Spleen (tissue), 13 donors: ENCODE measurements at places on chromosomes 7 and 10. TPM values are rescaled to one million over a fixed set of nuclear protein-coding genes. Genes with fewer than 3 reads are reported as not detected.

The TMEM229A gene
- polyA plus RNA-seq: 0.06 TPM

GRCh38 chr10:114308531-114309363 is 69.7 kb downstream of the VWA2 start:
- H3K4me1 ChIP-seq: peaks cover 9% of the 10 kb centered on the region
- H3K36me3 ChIP-seq: peaks cover 74% of the 10 kb centered on the region
- no peak overlapping the region for H3K4me3 ChIP-seq
- peak; percentile 41 for DNase-seq

DNA sequence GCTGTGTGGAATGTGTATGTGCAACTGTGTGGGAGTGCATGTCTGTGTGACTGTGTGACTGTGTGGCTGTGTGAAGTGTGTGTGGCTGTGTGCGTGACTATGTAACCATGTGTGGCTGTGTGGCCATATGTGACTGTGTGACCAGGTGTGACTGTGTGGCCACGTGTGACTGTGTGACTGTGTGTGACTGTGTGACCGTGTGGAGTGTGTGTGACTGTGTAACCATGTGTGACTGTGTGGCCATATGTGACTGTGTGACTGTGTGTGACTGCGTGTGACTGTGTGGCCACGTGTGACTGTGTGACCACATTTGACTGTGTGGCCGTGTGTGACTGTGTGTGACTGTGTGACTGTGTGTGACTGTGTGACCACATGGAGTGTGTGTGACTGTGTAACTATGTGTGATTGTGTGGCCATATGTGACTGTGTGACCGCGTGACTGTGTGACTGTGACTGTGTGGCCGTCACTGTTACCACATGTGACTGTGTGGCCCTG is 502.9 kb downstream of the DNAJB6 start:
- H3K4me1 ChIP-seq: no peaks in the 10 kb centered on the region
- H3K27me3 ChIP-seq: no peaks in the 10 kb centered on the region
- peak; percentile 30 for DNase-seq
- no peak overlapping the region for H3K27ac ChIP-seq
- H3K36me3 ChIP-seq: no peaks in the 10 kb centered on the region

DNA sequence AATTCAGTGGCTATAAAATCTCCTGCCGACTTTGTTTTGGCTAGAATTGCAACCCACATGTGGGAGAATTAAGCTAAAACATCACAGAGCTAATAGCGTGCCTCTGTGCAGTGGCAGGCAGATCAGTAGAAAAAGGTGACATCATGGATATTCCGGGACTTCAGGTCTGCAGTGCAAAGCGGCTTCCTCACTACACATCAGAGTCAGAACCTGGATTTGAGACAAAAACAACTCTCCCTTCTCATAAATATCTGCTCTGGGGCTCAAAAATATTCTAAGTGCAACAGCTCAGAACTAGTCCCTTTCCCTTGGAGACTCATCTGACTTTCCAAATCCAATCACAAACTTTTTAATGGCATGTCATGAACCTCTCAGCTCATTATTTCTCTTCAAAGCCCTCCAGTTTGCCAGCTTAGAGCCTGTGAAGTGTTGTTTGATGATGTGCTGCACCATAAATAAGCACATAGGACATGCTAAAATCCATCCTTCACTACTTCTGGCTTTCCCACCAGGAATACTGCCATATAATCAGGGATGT is 337.1 kb downstream of the RNLS start:
- H3K4me1 ChIP-seq: peaks cover 19% of the 10 kb centered on the region
- no peaks in the 10 kb centered on the region for H3K36me3 ChIP-seq
- no peak overlapping the region for H3K27ac ChIP-seq
- H3K27me3 ChIP-seq: no peaks in the 10 kb centered on the region
- H3K4me3 ChIP-seq: no peak overlapping the region
- DNase-seq: no peak

The C10orf120 gene
- not detected for polyA plus RNA-seq

- no peaks in the 10 kb centered on the region for H3K36me3 ChIP-seq
- H3K27ac ChIP-seq: no peak overlapping the region
- H3K4me3 ChIP-seq: no peak overlapping the region
- no peak for DNase-seq
Measured at GRCh38 chr10:44916429-44916828, 5.3 kb downstream of the TMEM72 start.

The STOX1 gene
- 0.26 TPM for polyA plus RNA-seq

The ADRA2A gene
- polyA plus RNA-seq: 0.74 TPM

GRCh38 chr10:15230257-15230656 is 61.8 kb upstream of the NMT2 start:
- no peak overlapping the region for H3K4me3 ChIP-seq
- H3K4me1 ChIP-seq: no peaks in the 10 kb centered on the region
- no peaks in the 10 kb centered on the region for H3K36me3 ChIP-seq
- H3K27ac ChIP-seq: no peak overlapping the region
- no peaks in the 10 kb centered on the region for H3K27me3 ChIP-seq

- peak overlapping the region; percentile 75 for H3K4me3 ChIP-seq
- H3K4me1 ChIP-seq: peaks cover 37% of the 10 kb centered on the region
- H3K36me3 ChIP-seq: no peaks in the 10 kb centered on the region
Measured at GRCh38 chr10:32959006-32959920, 1.2 kb upstream of the ITGB1 start.

DNA sequence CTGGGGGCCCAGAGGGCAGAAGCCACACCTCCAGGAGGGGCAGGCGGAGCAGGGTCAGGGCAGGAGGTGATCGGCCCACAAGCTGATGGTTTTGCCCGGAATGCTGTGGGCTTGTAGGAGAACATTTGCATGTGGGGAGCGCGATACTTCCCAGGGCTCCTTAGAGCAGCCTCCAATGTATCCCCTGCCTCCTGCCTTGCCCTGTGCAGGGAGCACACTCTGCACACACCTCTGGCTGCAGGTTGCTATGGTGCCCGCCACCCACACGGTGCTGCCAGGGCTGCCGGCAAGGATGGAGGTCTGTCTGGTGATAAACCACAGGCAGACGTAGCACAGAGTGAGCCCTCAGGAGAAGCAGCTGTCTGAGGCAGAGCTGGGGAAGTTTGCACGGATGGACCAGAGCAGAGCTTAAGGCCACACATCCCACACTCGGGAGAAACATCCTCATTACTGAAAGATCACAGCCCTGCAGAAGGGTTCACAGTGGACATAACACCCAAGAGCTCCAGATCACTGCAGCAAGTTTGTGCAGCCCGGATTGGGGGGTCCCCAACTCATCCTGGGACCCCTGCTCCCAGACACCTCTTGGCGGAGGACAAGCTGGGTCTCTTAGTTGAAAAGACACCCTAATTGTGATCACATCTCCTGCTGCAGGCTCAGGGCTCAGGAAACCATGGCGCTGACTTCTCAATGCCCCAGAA is 41.8 kb downstream of the VIPR2 start:
- peak; percentile 69 for DNase-seq
- H3K27ac ChIP-seq: no peak overlapping the region
- no peaks in the 10 kb centered on the region for H3K27me3 ChIP-seq
- no peaks in the 10 kb centered on the region for H3K36me3 ChIP-seq
- no peak overlapping the region for H3K4me3 ChIP-seq

The ACSL5 gene
- 22.8 TPM for polyA plus RNA-seq

GRCh38 chr10:118966076-118966849 is 63.3 kb upstream of the NANOS1 start:
- H3K4me1 ChIP-seq: no peaks in the 10 kb centered on the region
- no peaks in the 10 kb centered on the region for H3K27me3 ChIP-seq
- no peak for DNase-seq
- no peak overlapping the region for H3K27ac ChIP-seq

- no peak for DNase-seq
- H3K4me1 ChIP-seq: no peaks in the 10 kb centered on the region
- no peaks in the 10 kb centered on the region for H3K27me3 ChIP-seq
- H3K36me3 ChIP-seq: no peaks in the 10 kb centered on the region
- H3K4me3 ChIP-seq: no peak overlapping the region
- H3K27ac ChIP-seq: no peak overlapping the region
Measured at GRCh38 chr7:78576236-78576635, 777.7 kb downstream of the PHTF2 start.

- no peaks in the 10 kb centered on the region for H3K36me3 ChIP-seq
- peaks cover 44% of the 10 kb centered on the region for H3K4me1 ChIP-seq
- H3K27ac ChIP-seq: peak overlapping the region; percentile 96
- H3K4me3 ChIP-seq: peak overlapping the region; percentile 84
Measured at GRCh38 chr7:7639847-7640220, 718 bp upstream of the UMAD1 start.

The CRHR2 gene
- not detected for polyA plus RNA-seq

The MCM10 gene
- polyA plus RNA-seq: 0.80 TPM

DNA sequence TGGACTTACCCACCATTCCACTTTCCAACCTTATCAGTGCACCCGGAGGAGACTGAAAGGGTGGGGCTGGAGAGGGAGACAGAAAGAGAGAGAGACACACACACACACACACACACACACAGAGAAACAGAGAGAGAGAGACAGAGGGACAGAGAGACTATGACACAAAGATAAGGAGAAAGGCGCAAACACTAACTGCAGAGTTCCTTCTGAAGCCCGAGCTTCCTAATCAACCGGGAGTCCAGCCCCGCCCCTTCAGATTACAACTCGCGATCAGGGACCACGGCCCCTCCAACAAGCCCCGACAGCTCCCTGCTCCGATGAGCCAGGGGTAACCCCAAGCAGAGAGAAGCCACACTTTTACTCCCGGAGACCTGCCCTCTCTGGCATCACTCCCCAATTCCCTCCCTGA is 499 bp downstream of the GAL3ST4 start:
- no peaks in the 10 kb centered on the region for H3K27me3 ChIP-seq
- H3K4me1 ChIP-seq: peaks cover 19% of the 10 kb centered on the region
- H3K27ac ChIP-seq: peak overlapping the region; percentile 62
- DNase-seq: peak; percentile 52
- H3K4me3 ChIP-seq: peak overlapping the region; percentile 40

DNA sequence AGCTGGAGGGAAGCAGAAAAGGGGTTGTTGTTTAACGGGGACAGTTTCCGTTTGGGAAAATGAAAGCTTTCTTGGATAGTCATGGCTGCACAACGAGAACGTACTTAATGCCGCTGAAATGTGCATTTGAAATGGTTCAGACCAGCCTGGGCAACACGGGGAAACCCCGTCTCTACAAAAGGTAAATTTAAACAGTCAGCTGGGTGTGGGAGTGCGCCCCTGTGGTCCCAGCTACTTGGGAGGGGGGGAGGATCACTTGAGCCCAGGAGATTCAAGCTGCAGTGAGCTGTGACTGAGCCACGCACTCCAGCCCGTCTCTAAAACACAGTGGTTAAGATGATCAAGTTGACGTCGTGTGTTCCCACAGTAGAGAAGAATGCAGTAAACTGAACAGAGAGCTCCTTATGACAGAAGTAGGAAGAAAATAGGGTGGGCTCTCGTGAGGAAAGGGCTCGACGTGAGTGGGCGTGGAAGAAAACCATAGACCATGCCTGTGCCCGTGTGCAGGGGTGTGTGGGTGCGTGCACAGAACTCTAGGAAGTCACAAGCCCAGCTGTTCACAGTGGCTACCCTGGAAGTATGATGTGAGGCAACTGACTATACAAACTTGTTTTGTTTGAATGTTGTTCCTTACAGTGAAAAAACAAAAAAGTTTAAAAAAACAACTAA is 4.1 kb upstream of the FUOM start:
- H3K4me3 ChIP-seq: no peak overlapping the region
- H3K4me1 ChIP-seq: peaks cover 2% of the 10 kb centered on the region
- peaks cover 54% of the 10 kb centered on the region for H3K36me3 ChIP-seq
- no peak overlapping the region for H3K27ac ChIP-seq
- H3K27me3 ChIP-seq: no peaks in the 10 kb centered on the region

DNA sequence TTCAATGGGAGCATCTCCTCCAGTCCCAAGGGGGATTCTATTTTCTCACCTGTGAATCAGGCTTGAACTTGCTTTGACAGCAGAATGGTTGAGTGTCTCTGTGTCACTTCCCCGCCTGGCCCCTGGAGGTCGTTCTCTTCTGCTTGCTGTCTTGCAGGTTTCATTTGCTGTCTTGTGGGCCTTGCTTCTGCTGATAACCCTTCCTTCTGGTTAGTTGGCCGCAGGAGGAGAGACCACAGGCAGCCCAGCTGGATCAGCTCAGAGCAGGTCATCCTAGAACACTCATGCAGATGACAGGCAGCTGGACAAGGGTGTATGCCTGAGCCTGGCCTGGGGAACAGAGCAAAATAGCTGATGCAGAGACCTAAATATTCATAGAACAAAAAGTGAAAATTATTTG is 344.2 kb upstream of the ADARB2 start:
- no peaks in the 10 kb centered on the region for H3K36me3 ChIP-seq
- no peak for DNase-seq
- no peaks in the 10 kb centered on the region for H3K27me3 ChIP-seq
- no peak overlapping the region for H3K27ac ChIP-seq

GRCh38 chr7:36475011-36475342 is 85.3 kb downstream of the ANLN start:
- no peak overlapping the region for H3K27ac ChIP-seq
- H3K27me3 ChIP-seq: no peaks in the 10 kb centered on the region
- H3K4me3 ChIP-seq: no peak overlapping the region
- H3K36me3 ChIP-seq: no peaks in the 10 kb centered on the region
- no peaks in the 10 kb centered on the region for H3K4me1 ChIP-seq

DNA sequence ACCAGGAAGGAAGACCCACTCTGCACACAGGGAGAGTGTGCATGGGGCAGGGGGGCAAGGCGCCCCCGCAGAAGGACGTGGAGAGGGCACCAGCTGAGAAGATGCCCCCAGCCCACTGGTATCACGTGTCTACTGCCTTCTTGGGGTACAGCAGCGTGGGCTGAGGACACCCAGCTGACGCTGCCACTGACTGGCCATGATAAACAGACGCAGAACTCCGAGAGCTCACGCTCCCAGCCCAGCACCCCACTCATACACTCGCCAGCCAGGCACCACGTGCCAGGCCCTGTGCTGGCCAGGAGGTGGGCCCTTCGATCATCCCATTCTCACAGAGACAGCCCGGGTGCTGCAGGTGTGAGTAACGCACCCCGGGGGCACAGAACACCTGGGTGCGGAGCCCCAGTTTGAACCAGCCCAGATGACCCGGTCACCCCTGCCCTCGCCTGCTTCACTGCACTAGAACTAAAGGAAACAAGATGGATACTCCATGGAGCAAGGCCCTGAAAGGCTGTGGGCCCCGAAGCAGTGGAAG is 199.8 kb downstream of the MAD1L1 start:
- no peaks in the 10 kb centered on the region for H3K36me3 ChIP-seq
- no peak overlapping the region for H3K27ac ChIP-seq
- peak; percentile 74 for DNase-seq
- no peak overlapping the region for H3K4me3 ChIP-seq
